ENCODE measurements at places on chromosomes 5 and 9.

DNA sequence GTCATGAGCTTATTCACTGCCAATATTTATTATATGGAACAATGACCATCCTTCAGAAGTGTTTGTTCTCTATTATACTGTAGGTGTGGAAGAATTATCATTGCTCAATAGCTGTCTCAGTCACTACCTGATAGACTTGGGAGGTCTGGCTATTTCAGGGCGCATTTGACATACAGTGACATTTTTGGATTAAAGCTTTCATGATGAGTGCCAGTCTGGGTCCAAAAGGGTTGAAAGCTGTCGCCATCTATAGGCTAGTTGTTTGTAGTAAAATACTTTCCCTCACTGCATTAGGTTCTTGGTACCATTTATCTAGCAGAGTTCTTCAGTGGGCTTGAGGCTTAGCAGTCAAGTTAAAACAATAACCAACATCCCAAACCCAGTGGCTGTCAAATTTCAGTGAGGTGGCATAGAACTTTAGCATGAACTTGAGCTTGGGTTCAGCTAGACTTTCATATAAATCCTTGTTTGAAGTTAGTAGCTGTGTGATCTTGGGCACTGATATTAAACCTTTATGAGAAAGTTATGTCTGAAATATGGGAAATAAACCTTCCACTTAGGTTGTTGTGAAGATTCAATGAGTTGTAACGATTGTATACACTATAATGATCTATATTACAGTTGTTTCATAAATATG lies 110.5 kb upstream of the CDKN2B start:
- DNase-seq: no peak

- DNase-seq: no peak
Measured at GRCh38 chr9:25602400-25603044, 75.7 kb downstream of the TUSC1 start.

DNA sequence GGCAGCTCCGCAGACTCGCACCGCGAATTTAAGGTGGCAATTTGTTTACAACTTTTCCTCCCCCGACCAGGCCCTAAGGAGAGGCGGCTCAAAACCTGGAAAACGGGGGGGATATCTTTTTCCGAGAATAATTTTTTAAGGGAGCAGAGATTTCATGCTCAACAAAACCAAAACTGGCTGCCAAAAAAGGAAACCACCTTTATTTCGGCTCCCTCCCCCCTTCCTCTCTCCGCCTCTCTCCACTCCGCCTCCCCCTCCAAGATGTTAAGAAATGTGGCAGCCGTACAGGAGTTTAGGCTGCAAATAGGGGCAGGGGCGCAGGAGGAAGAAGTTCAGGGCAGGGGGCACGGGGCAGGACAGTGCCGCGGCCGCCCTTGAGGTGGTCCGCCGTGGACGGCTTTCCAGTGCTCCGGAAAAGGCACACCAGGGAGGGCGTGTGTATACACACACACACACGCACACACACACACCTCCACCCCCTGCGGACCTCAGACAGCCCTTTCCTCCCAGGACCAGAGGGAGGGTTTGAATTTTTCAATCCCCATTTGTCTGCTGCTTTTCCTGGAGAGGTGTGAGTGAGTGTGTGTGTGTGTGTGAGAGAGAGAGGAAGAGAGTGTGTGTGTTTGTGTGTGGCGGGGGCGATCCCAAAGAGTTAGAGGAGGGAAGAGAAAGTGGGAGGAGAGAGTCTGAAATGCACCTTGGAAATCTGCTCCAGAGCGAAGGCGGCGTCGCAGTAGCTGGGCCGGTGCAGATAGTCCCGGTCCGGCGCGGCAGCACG lies 9.1 kb downstream of the PTCH1 start:
- DNase-seq: peak; percentile 36

DNA sequence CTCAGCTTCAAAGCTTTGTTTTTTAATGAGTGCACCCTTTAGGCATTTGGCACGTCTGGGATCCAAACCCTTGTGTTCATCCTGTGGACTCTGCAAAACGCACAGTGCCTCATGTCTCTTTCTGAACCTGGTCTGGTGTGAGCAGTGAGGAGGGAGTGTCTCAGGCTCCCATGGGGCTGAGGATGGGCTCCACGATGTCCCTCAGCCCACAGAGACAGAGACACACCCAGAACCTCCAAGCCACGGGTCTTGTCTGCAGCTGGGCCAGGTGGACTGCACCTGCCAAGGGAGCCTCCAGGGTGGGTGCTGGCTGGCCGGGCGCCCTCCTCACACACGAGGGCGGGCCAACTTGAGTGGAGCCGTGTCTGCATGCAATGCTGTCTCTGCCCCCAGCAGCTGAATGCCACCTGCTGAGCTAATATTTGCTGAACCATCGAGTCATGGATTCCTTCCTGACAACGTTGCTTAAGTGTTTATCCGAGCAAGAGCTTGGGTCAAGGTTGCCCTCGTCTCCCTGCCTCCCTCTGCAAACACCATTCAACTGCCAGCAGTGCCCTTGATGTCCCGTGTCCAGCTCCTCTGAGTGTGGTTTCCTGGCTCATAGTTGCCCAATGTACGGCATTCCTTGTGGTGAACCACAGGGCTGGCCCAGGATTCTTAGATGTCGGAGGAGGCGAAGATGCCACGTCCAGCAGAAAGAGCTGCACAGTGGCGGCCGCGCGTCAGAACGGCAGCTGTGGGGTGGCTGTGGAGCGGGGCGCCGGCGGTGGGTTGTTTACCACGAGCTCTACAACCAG lies 31.4 kb upstream of the LPCAT1 start:
- DNase-seq: no peak

DNA sequence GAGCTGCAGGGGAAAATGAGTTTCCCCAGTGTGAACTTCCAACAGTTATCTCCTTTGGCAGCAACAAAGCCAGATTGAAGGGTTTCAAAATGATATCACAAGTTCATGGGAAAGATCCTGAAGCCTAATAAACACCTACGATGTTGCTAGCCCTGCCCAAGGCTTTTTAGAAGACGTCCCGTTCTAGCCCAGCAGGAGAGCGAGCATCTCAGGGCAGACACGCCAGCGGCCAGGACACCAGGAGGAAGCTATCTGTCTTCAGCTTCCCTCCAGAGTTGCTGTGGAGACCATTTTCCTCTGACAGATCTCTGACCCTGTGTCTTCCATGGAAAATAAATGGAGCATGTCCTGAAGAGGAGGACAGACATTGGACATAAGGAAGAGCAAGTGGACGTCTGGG lies 98.4 kb downstream of the FBXO38 start:
- DNase-seq: no peak

- DNase-seq: no peak
Measured at GRCh38 chr9:80326105-80326504, 754.3 kb downstream of the TLE4 start.

DNA sequence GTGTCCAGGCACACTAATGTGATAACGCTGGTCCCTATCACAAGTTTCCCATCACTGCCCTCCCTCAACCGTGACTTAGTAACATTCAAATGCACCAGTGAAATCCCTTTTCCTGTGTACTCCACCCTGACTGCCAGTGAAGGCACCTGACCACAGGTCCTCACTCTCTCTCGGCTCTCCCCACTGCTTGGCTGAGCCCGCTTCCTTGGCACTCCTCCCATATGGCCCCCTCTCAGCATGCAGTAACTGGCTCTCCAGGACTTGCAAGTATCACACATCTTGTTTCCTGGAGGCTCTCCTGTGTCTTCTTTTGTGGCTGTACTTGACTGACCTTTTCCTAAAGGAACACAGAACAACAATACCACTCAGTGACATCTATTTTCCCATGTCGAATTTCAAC lies 292.0 kb upstream of the ZNF608 start:
- DNase-seq: no peak

DNA sequence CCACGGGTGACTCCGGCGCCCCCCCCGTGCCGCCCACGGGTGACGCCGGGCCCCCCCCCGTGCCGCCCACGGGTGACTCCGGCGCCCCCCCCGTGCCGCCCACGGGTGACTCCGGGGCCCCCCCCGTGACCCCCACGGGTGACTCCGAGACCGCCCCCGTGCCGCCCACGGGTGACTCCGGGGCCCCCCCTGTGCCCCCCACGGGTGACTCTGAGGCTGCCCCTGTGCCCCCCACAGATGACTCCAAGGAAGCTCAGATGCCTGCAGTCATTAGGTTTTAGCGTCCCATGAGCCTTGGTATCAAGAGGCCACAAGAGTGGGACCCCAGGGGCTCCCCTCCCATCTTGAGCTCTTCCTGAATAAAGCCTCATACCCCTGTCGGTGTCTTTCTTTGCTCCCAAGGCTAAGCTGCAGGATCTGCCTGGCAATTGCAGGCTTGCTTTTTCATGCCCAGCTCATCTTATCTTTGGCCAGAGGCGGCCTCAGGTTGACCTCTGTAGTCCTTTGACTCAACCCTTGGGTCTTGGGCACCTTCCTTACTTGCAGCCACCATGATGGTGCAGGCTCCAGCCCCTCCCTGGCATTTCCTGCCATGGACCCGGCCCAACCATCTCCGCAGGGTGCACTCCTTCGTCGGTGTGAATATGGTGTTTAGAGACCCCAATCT lies 9.8 kb downstream of the CEL start:
- no peak for DNase-seq

- no peak for DNase-seq
Measured at GRCh38 chr9:119544492-119544891, 175.3 kb upstream of the BRINP1 start.

GRCh38 chr5:76685704-76686103 lies 30.2 kb upstream of the F2R start:
- DNase-seq: no peak

DNA sequence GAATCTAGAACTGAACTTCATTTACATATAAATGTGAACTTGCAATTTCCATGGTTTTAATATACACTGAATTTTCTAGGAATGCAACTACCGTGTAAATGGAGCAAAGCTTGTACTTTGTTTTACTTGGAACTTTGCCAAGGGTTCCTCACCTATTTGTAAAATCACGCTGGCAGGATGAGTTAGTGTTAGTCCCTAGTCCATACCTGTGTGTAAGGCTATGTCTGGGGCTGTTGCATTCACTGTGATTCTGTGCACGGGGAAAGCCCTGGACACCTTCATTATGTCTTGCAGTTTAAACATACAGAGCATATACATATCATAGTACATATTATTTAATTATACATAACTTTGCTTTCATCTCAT lies 119.9 kb downstream of the PAX5 start:
- no peak for DNase-seq

GRCh38 chr5:169013208-169013728 lies 287.7 kb downstream of the SLIT3 start:
- no peak for DNase-seq

- DNase-seq: no peak
Measured at GRCh38 chr5:4424895-4425294, 715.2 kb upstream of the ADAMTS16 start.

DNA sequence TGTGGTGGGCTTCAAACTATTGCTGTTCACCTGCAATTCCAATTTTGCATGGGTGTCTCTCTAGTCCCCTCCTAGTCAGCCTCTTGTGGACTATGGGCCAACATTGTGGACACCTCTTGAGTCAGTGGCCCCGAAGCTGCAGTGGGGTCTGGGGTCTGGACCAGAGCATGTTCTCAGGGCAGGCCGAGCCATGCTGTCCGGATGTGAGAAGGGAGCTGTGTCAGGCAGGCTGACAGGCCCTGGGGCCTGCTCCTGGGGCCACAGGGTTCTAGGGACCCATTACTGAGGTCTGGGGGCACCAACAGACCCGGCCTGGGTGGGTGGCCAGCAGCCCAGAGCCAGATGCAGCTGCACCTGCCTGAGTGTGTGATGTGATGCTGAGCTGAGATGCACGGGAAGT lies 16.5 kb upstream of the IRX4 start:
- DNase-seq: no peak

All from SW 1271 (cell line).